Activated naive CD4-positive, alpha-beta T cell (primary cell): ENCODE measurements at places on chromosomes 2 and 18.

GRCh38 chr2:16238001-16238761 is 297.8 kb downstream of the MYCN start:
- no peak for DNase-seq

GRCh38 chr18:10374636-10375293 is 79.7 kb upstream of the APCDD1 start:
- DNase-seq, result no peak

GRCh38 chr2:70385966-70386595 is 84.2 kb upstream of the FAM136A start:
- no peak for DNase-seq

DNA sequence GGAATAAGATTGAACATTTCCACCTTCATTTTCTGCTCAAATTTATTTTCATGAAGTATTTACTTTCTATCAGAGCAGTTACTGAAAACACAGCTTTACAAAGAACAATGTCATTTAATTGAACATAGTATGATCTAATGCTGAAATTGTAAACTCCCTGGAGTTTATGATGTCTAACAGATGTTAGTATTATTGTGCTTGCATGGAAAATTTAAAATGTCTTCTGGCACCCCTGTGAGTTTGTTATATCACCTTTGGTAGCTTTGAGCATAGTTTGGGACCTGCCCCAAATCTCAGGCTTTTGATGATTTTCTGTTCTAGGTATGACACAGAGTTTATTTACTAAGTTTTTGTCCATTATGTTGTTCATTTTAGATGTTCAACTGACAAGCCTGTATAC is 28.1 kb downstream of the FAM171B start:
- no peak for DNase-seq

- no peak for DNase-seq
Measured at GRCh38 chr2:43203373-43203772, 23.0 kb downstream of the ZFP36L2 start.

GRCh38 chr2:138652378-138652777 is 127.8 kb downstream of the NXPH2 start:
- DNase-seq, result no peak

GRCh38 chr2:154704991-154705390 is 6.5 kb downstream of the KCNJ3 start:
- DNase-seq, result no peak

- no peak for DNase-seq
Measured at GRCh38 chr18:24924066-24924716, 427.8 kb downstream of the ZNF521 start.

GRCh38 chr2:165901620-165902298 is 51.8 kb downstream of the TTC21B start:
- DNase-seq, result no peak

GRCh38 chr2:97758131-97758705 is 44.8 kb downstream of the ZAP70 start:
- DNase-seq, result no peak

GRCh38 chr2:234913208-234913626 is 38.6 kb upstream of the SH3BP4 start:
- no peak for DNase-seq

- no peak for DNase-seq
Measured at GRCh38 chr2:58553937-58554336, 312.8 kb upstream of the FANCL start.

DNA sequence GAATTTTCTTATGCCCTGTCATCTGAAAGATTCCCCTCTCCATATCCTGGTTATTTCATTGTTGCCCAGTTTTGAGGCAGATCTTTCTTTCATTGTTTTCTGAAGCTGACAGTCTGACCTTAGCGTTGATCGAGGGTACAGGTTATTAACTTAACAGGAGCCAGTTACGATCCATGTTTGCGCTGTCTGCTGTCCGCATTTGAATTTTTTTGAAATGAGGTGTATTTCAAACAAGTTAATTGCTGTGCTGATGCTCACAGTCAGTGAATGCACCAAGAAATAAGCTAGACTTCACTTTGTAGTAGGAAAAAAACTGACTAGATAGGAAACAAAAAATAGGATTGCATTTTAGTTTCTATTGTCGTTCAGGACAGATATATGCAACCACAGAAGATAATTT is 34.8 kb upstream of the SPAG16 start:
- DNase-seq, result no peak

DNA sequence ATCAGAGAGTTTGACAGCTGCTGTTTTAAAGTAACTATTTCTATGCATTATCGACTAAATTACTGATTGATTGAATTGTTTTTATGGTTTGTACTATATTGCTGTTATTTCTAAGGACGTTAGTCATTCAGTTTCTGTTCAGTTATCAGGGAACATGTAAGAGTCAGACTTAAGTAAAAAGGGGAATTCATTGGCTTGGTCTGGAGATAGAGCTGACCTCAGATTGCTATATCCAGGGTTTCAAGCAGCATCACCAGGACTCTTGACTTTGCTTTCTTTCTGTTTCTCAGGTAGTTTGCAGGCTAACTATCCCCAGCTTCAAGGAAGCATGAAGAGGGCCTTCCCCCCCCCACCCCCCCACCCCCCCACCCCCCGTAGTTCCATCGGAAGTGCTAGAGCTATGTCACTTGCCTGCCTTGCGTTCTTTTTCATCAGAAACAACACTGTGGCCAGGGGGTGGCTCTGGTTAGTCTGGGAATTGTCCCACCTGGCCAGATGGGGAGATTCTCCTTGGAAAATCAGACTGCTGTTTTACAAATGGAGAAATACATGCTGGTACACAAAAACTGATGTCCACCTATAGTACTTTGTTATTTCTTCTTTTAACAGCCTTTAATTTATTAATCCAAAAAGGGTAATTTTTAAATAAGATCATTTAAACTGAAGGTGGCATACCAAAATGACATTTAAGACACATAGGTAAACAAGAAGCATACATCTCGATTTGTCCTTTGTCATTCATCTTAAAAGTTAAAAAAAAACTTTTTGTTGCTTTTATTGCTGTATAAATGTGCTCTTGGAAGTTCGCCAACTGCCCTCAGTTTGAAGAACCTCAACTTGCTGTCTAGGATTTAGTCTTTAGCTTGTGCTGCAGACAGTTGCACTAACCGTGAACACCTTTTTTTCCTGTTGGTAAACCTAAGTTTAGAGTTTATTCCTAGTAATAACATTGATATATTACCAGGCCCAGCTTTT is 9.4 kb downstream of the SMAD4 start:
- DNase-seq, result no peak

- DNase-seq, result no peak
Measured at GRCh38 chr18:8948471-8949149, 153.9 kb upstream of the NDUFV2 start.
